ENCODE measurements at places on chromosomes 11 and 22.

DNA sequence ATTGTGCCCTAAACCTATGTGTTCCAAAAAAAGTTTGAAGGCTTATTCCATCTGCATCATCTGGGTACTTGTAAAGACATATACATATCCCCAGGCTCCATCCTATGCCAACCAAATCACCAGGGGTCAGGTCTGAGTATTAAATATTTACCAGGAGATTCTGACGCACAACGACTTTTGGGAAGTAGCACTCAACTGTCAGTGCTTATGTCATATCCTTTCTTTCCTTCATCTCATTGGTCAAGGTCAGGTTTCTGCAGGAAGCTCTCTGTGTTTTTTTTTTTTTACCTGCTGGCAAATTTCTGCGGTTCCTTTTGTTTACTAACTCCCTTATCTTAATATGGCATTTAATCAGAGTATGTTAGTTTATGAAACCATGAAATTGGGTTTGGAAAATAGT, 22.5 kb upstream of the CYP2R1 start:
- DNase-seq: no peak

DNA sequence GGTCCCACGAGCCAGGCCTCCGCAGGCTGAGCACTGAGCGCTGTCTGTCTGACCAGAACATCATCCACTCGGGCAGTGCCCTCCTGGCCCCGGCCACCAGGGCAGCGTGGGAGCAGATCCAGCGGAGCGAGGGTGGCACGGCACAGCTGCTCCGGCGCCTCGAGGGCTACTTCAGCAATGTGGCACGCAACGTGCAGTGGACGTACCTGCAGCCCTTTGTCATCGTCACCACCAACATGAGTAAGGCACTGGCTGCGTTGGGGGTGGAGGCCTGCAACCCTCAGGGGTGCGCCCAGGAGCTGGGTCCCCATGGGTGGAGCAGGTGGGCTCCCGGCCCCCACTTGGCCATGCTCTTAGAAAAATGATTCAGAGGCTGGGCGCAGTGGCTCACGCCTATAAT, 49.7 kb upstream of the PRODH start:
- no peak for DNase-seq

DNA sequence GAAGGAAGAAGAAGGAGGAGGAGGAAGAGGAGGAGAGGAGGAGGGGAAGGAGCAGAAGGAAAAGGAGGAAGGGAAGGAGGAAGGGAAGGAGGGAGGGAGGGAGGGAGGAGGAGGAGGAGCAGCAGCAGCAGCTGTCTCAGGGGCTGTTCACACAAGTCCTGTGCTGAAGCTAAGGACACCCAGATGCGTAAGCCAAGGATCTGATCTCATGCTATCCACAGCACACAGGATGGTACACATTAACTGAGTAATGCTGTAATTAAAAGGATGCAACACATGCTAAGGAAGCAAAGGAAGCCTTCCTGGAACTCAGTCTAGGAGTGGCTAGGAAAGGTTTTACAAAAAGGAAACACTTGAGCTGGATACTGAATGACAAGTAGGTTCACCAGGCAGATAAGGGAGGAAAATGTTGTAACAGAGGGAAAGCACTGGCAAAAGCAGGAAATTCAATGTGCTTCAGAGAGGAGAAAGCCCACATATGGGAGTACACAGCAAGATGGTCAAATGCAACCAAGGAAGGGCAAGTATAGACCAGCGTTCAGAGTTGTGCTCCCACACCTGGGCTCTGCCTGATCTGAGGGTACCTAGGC, 32.0 kb downstream of the TRIM66 start:
- no peak for DNase-seq

DNA sequence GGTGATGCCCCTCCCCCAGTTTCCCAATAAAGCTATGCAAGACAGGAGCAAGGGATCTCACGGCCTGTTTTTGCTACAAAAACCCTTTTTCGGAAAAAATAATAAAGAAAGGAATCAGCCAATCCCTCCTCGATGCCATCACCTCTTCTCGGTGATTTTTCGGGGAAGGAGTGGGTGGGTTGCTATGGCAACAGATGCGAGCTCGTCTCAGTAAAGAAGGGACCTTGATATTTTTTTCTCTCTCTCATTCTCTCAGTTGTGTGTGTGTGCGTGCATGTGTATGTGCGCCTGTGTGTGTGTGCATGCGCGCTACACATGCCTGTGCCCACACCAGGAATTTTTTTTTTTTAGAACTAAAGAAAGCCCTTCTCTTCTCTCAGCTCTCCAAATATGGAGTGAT, 3.8 kb upstream of the NPAS4 start:
- DNase-seq: no peak

DNA sequence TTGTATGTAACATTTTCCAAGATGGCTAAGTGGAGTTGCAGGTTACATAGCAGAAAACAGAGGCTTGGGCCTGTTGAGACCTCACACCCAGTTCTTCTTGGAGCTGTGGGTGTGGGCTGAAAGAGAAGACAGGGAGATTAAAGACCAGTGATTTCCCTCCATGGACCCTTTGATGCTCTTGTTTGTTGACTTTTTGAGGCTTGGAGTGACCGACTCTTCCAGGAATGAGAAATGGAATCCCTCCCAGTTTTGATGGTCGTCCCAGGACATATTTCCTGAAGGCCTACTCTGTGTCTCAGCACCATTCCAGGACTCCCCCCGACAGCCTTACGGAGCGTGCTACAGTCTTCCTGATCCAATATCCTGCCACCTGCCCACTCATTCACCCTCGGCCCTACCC, 96.9 kb downstream of the PTPRJ start:
- no peak for DNase-seq

DNA sequence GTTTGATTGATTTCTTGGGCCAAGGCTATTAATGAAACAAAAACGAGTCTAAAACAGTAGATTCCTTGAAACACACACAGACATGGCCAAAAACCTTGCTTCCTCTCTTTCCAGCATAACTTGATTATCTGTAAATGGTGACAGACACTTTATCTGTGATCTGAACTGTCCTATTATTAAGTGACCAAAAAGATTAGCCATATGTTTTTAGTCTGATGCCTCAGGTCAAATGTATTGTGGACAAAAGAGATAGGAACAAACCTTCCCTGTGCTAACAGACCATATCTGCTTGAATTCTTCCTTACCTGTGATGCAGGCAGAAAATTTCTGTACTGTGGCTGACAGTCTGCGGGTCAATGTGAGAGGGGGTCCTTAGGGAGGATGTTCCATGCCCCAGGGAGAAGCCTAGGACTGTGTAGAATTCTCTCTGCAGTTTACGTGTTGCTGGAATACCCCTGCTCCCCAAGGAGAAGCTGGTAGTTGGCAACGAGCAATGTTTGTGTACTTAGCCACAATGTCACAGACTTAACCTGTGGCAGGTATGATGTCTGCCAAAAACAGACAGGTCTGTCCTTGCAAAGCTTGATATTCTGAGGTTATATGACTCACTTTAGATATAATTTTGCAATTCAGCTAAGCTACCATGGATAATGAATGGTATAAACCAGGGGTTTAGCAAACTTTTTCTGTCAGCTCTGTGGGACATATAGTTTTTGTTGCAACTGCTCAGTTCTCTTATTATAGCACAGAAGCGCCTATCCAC, 31.2 kb downstream of the C11orf71 start:
- no peak for DNase-seq

GRCh38 chr11:63535734-63536133, 874 bp upstream of the PLAAT4 start:
- no peak for DNase-seq

- DNase-seq: no peak
Observed at GRCh38 chr22:23579870-23580575, at the start of gene IGLL1. Gene IGLL1, minus strand, starts transcription at chr22:23580290. Its CDS starts 100 bp downstream, at chr22:23580190.

DNA sequence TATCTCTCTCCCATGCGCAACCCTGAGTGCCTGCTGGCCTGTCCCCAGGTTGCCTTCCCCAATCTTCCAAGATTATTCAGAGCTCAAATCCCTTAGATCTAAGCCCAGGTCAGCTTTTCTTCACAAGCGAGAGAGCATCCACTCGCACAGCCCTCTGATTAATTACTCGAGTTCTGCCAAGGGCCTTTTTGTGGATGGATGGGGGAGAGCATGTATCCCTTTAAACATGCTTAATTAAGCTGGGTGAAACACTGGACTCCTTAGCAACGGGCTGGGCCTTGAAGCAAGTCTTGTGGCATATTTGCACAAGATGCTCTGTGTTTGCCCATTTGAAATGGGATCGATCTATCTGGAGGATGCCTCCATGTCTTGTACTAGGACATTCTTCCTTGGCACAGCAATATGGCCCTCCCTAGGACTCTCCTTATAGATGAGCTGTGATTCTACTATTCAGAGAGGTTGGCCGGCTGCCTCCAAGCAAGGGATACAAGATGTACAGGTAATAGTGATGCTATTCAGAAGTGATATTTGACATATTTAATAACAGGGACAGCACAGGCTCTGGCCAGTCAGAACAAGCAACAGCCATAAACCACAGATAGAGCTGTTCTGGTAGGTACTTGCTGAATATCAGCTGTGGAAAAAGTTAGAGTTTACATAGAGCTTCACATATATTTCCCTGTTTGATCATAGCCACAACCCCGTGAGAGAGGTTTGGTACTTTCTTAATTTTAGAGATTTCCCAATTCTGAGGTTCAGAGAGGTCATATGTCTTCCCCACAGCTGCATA, 125.6 kb downstream of the CSNK2A3 start:
- no peak for DNase-seq

GRCh38 chr11:57653163-57653562, 3.5 kb upstream of the YPEL4 start:
- DNase-seq: no peak

DNA sequence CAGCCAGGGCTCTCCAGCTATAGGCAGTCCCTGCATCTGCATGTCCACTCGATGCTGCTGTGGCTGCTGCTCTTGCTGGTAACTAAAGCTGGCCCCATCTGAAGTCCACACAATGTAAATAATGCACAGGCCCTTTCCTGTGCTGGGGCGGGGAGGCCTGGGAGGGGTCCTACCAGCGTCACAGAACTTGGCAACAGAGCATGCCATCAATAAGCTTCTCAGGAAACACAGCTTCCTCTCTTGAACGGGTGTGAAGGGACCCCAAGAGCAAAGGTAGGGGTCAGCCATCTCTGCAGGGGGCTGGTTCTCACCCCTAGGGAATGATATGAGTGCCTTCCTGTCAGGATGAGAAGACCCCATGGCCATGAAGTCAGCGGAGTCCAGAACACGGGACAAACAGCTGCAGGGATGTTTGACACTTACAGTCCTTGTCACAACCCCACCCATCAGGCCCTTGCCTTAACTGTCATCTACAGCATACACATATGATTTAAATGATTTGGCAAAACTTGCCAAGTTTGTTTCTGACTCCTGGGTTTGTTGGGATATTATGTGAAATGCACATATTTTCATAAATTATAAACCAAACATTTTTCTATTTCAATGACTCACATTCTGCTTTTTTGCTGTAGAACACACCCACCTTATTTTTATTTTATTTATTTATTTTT, 39.1 kb upstream of the LYVE1 start:
- DNase-seq: no peak

DNA sequence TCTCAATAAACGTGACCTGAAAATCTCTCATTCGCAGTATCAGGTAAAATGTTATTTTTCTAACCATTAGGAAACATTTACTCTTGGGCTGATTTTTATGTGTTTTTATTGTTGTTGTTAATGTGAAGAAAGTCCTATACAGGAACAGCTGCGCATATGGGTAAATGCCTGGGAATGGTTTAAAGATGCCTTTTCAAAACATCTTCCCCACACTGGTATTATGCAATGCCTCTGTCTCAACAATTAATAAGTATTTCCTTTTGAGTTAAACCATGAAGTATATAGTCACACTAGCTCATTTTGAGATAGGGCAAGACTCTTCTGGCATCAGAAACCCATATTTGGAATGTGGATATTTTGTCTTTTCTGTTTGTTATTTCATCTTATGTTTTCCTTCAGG, 13.7 kb upstream of the LIN7C start:
- DNase-seq: no peak

DNA sequence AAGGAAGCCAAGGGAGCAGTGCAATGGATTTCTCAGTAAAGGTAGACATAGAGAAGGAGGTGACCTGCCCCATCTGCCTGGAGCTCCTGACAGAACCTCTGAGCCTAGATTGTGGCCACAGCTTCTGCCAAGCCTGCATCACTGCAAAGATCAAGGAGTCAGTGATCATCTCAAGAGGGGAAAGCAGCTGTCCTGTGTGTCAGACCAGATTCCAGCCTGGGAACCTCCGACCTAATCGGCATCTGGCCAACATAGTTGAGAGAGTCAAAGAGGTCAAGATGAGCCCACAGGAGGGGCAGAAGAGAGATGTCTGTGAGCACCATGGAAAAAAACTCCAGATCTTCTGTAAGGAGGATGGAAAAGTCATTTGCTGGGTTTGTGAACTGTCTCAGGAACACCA, 6.6 kb downstream of the TRIM22 start:
- DNase-seq: no peak

- DNase-seq: no peak
Observed at GRCh38 chr11:17724020-17724908, 4.9 kb downstream of the MYOD1 start.

- no peak for DNase-seq
Observed at GRCh38 chr22:38012604-38013072, 28.3 kb upstream of the SOX10 start.

DNA sequence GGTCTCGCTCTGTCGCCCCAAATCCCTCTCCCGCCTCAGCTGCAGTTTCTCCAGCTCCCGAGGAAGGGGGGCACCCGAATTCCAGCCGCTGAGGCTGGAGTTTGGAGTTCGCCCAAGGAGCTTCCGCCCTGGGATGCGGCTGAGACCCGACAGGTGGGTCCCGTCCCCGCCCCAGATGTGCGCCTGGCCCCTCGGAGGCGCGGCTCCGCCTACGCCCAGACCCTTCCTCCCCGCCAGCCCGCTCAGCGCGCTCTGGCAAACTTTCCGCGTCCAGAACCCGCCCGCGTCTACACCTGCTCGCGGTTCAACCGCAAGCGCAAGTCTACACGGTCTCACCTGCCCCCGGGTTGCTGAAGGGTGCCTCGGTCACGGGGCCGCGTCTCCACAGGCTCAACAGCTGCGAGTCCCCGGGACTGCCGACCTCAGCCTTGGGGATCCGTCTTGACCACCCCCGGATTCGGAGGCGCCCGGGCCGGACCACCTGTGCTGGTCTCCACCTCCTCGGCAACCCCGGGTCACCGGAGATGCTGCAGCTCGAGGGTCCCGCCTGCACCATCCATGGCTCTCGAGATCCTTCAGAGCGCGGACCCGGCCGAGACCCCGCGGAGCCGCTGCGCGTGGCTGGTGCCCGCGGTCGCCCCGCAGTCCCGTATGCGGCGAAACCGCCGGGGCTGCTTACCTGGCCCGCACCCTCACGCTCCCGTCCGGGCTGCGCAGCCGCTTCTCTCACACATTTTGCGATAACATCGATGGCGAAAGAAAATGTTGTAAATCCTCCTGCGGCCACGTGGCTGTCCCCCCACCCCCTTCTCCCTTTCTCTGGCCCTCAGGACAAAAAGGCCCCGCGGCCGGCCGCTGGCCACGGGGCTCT, 63.6 kb downstream of the NFAM1 start:
- peak; percentile 10 for DNase-seq

GRCh38 chr22:20520093-20520511, 12.7 kb downstream of the MED15 start:
- DNase-seq: peak; percentile 41

DNA sequence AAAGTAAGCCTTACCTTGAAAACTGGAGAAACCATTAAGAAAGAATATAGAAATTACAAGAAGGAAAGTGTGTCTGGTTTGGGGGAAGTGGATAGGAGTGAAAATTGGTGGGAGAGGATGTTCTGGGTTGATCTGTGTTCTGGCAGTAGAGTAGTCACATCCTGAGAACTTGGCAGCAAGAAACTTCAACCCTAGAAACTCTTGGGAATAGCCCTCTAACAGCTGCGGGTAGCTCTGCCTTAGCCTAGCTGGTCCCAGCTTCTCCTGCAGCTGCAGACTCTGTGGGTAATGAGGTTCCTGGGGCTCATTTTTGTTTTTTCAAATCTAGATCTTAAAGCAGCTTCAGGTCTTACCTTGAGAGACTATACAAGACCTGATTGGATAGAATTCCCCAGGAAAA, 24.2 kb upstream of the OR6X1 start:
- no peak for DNase-seq
